ENCODE measurements at places on chromosomes 2 and 18.

DNA sequence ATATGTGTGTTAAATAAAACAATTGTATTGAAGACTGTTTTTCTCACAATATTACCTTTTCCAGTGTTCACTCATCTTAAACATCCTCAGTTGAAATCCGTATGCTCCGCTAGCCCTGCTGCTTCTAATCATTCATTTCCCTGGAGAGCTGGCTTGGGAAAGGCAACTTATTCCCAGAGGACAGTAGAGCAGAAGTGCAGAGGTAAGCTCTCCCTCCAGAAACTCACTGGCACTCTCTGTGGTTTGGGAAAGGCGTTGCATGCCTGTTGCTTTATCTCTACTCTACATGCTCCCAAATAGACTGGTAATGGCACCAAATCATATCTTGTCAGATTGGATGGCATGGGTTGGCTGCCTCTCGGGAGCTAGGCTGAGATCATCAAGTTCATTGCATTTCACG is 117.1 kb upstream of the BOD1L2 start:
- DNase-seq: no peak

DNA sequence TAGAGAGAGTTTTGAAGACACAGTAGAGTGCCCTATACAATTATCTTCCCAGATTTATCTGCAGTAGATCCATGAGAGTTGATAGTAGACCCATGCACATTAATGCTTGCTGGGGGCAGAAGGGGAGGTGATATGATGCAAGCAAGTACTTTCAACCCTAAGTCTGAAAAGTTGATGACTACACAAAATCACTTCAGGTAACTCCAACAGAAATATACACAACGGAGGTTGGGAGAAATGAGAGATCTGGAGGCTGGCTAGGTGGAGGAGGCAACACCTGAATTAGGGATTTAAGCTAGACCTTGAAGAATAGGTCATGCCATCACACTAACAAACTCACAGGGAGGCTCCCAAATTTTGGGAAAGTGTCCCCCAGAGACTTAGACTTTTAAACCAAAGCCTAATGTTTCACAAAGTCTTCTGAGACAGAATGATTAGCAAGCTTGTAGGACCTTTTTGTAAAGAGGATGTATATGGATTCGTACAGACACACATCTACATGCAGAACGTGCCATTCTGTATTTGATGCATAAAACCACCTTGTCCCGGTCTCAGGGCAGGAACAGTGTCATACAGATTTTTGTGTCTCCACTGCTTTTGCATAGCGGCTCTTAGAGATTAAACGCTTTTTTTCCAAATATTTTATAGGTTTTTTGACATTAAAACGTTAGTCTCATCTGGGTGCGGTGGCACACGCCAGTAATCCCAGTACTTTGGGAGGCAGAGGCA is 937 bp upstream of the STAMBP start:
- no peak for DNase-seq

- no peak for DNase-seq
Observed at GRCh38 chr2:48098539-48098938, 192.2 kb upstream of the FBXO11 start.

DNA sequence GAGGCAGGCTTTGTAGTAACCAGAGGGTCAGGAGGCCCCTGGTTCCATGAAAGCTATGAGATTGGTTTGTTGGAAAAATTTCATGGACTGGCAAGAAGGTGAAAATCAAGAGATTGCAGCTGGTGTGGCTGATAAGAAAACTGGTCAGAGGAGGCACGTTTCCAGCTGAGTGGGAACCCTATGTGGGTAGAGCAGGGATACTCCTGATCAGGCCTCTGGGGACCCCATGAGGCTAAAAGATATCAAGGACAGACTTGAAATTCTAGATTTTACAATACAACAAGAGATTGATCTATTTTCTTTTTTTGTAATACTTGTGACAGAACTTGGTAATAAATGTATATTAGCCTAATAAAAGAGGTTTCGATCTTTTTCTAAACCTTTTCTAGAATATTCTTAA is 1615.1 kb downstream of the DPP10 start:
- DNase-seq: no peak

DNA sequence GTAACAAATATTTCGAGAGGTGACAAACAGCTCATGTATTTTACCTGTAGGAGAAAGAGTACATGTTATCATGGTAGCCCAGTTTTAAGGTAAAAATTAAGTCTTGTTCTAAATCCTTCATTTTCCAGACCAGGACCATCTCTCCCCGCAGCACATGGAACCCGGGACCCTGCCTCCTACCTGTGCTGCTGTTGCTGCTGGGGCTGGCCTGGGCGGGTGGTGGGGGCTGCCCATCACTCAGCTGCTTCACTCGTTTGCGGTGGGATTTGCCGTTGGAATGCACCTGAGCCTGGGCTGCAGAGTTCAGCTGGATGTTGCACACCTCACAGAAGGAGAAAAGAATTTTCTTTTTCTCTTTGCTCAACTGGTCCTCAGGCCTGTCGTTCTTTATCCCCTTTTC is 92.1 kb downstream of the ZNF385B start:
- DNase-seq: no peak

- no peak for DNase-seq
Observed at GRCh38 chr2:83742117-83742782, 716.8 kb downstream of the SUCLG1 start.

- DNase-seq: no peak
Observed at GRCh38 chr2:68774569-68775271, 40.1 kb downstream of the ARHGAP25 start.

DNA sequence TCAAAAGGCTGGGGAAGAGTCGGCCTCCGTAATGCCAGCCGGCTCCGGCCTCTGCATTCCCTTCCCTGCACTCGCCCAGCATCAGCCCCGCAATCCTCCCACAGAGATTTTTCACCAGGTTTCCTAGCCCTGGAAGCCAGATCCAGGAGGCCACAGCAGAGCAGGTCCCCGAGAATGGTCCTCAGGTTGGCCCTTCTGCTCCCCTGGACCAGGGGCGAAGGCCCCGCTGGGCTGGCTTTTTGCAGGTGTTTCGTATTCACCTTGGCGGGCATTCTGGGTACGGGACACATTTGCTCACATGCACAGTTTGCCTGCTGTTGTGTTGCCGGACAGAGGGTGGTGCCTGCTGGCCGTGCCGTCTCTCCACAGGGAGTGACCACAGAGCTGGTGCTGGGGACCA is 309.5 kb downstream of the NDUFA10 start:
- DNase-seq: no peak

DNA sequence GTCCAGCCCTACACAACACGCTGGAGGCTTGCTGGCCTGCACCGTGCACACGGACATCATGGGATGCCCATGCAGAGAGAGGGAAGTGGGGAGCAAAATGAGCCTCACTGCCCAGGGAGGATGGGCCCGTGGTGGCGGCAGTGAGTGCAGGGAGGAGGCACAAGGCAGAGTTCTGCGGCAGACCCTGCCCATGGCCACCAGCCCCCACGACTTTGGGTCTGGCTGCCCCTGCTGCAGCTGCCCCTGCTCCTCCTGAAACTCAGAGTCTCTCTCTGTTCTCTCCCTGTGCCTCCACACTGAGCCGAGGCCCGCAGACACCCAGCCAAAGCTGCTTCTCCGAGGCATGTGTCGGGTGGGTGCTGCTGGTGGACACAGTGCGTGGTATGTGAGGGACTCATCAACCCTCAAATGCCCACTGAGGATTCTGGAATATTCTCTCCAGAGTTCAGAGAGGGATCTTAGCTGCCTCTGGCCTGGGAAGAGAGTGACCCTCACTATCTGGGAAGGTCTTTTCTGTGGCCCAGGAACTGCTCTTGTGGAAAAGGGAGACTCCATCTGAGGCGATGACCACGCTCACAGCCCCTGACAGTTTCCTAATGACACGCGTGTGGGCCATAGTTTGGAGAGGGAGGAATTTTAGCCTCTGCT is 45.1 kb upstream of the HPCAL1 start:
- DNase-seq: no peak

DNA sequence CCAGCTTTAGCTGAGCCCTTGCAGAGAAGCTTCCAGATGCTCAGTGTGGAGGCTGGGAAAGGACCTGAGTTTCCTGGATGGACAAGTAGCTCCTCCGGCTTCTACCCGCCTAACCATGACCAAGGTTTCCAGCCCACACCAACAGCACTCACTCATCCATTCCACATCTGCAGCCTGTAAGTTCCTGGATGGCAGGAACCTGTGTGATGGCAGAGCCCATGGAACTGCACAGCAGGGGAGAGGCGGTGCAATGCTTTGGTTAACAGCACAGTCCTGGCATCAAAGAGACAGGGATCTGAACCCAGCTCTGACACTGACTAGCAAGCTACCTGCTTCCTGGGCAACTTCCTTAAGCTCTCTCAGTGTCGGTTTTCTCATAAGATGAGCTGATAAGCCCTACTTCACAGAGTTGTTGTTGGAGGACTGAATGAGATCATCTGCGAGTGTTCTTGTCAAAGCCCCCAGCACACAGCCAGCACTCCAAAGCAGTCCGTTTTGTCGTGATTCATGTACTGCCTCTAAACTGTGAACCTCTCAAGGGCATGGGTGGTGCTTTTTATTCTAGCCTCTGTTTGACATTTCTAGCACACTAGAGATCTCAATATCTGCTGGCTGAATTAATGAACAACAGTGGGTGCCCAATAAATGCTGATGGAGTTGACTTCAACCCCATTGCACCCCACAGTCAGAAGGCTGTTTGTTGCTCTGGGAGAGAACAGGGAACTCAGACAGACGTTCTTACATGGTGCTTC is 41.6 kb upstream of the OTOF start:
- no peak for DNase-seq
